HuH-7 (cell line): ENCODE measurements at places on chromosomes 7 and 10.

GRCh38 chr10:62581351-62581750, 207.2 kb downstream of the ZNF365 start:
- DNase-seq, result no peak

DNA sequence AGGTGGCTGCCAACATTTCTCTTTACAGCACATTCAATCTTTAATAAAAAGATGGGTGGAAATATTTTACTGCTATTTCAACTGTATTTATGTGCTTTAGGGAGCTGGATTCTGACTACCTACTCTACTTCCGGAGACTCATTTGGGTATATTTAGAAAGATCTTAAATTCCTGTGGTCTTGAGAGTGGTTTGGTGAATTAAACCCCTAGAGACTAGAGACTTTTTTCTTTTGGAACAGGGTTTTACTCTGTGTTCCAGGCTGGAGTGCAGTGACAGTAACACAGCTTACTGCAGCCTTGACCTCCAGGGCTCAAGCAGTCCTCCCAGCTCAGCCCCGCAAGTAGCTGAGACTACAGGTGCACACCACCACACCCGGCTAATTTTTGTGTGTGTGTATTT, 79.0 kb upstream of the HABP2 start:
- no peak for DNase-seq

GRCh38 chr10:103144041-103144440, 49.0 kb downstream of the NT5C2 start:
- no peak for DNase-seq

DNA sequence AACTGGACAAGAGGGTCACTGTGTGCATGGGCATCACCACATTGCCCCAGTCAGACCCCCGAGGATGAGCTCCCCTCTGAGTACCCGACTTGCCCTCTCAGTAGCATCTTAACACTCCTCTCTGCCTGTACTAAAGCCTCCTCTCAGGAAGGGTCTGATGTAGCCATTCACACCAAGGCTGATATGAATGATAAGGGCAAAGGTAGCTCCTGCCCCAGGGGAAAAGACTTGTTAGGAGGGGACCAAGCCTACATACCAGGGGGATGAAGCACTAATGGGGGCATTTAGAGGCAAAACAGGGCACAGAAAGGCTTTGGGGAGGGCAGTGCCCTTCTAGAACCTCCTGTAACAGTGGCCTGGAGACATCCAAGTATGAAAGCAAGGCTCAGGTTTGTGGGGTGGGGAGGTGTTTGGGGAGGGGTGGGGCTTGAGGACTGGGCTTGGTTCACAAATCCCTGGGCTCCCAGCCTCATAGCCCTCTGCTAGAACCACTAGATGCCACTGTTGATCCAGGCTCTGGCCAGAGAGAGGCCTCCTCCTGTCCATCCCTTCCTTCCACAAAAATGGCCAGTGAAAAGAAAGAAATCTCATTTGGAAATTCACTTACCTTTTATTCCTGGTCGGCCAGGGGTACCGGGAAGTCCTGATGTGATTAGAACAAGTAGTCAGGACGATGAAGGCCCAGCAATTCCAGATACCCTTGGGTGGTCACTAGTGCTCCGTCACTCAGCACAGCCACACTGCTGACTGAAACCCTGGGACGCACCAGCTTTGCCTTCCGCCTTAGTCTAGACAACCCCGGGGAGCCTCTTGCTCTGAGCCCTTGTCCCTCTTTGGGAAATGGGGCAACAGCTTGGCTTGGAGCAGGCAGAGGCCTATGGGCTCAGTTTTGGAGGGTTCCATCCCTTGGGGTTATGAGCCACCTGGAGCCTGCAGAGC, 40.3 kb downstream of the COL17A1 start:
- DNase-seq, result peak; percentile 32

- DNase-seq, result no peak
Observed at GRCh38 chr10:103648636-103649532, 155.4 kb downstream of the NEURL1 start.

- DNase-seq, result no peak
Observed at GRCh38 chr7:99171731-99172130, 27.8 kb upstream of the SMURF1 start.

DNA sequence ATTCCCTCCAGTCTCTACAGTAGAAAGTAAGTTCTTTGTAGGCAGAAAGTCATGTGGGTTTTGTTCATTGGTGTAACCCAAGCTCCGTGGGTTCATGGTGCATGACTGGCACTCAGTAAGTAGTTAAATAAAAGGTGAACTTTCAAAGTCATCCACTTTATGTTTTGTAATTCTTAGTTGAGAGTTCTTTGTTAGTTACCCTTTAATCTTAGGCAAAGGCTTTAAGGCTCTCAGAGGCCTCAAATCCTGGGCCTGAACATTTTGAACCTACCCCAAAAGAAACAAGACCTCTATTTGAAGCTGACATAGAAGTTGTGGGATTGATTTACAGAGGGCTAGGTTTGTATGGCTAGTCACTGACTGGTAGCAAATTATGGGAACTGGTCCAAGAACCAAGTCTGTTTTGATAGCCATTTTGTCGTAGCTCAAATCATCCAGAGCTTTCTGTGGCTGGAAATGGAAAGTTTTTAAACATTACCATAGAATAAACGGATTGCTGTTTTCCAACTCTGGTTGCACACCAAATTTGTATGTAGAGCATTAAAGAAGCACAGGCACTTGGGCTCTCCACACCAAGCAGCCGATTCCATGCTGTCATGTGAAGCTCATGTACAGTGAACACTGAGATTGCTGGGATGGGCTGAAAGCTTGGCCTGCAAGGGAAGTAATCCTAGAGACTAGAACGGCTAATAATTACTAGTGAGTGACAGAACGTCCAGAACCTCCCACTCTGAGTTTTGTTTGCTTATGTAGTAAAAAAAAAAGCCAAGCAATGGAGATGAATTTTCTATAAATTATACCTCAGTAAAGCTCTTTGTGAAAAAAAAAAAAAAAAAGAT, 53.5 kb downstream of the DENND11 start:
- DNase-seq, result no peak

DNA sequence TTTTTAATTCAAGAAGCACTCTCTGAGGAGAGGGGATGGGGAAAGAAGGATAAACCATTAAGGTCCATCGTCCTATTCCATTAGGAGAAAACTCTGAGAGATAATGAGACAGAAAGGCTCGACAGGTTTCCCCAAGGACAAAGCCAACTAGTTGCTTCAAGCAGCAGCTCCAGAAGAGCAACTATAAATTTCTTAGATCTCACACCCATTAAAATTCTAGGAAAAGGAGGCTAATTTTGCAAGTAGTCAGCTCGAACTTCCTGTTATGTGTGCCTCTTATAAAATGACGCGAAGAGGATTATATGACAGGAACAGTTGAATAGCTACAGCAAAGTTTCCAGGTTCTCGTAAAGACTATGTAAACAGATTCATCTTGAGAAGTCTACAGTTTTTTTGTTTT, 52.0 kb upstream of the ST8SIA6 start:
- DNase-seq, result no peak

DNA sequence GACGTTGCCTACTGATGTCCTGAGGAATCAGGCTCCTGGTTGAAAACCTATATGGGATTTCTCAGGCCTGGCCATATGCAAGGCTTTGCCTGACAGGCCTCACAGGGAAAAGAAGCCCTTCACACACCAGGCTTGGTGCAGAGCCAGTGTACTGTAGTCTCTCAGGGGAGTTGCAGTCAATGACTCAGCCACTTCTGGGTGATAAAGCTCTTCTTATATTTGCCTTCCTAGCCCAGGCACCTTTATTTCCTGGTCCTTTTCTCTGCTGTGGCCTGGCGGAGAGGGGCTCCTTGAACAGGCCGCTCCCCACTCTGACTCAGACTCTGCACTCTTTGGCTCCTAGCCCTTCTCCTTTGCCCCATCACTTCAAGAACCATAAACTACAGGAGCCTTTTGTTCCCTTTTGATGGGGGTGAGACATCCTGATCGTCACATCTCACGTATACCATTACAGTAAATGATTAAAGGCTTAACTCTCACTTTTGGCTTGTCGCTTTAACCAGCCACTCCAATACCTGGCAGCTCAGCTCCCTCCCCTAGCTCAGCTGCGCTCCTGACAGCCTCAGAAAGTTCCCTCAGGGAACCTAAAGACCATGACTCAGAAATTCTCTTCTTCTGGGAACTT, 33.5 kb downstream of the DPY19L1 start:
- peak; percentile 12 for DNase-seq

GRCh38 chr7:116582806-116583444, 58.1 kb downstream of the CAV1 start:
- DNase-seq, result no peak

GRCh38 chr7:20831956-20832355, 45.3 kb upstream of the SP8 start:
- DNase-seq, result no peak

GRCh38 chr10:103697787-103698186, 157.6 kb downstream of the SH3PXD2A start:
- DNase-seq, result no peak

GRCh38 chr7:26457696-26458327, 166.2 kb downstream of the SNX10 start:
- no peak for DNase-seq

- peak; percentile 27 for DNase-seq
Observed at GRCh38 chr7:83648464-83649241, at the start of gene SEMA3E. SEMA3E (minus strand) TSS chr7:83649139.

DNA sequence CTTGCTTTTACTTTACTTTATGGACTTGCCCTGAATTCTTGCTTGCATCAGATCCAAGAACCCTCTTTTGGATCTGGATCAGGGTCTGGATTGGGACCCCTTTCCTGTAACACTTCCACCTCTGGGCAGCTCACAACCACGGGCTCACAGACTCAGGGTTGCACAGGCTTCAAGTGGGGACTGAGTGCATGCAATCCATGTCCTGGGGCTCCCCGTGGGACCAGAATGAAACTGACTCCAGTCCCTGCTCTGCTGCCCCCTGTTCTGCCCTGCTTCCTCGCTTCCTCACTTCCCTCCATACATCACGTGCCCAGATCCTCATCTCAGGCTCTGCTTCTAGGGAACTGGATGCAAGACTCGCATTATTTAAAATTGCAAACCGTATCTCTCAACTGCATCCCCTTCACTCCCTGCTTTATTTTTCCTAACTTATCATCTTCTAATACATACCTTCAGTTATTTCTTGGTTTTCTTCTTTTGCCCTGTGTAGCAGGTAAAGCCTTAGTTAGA, 23.3 kb upstream of the INMT start:
- no peak for DNase-seq

- DNase-seq, result no peak
Observed at GRCh38 chr7:30968294-30968693, 4.5 kb downstream of the GHRHR start.

GRCh38 chr7:84722086-84722485, 464.8 kb downstream of the SEMA3D start:
- DNase-seq, result no peak

- DNase-seq, result no peak
Observed at GRCh38 chr10:74923556-74923955, 97.2 kb downstream of the KAT6B start.

DNA sequence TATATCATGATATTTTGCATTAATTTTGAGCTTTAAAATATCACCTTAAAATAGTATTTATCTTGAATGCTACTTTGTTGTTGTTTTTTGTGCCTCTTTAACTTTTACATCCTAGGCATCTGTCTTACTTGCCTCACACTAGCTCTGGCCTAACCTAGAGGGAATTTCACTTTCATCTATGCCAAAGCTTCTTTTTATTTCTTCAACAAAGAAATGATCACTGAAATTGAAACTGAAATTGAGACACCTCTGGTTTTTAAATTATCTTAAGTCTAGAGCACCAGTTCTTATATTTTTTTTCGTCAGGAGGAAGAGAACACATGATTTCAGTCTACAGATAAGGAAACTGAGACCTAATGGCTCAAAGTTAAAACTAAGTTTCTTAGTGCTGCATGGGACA, 3.5 kb upstream of the SCIN start:
- no peak for DNase-seq

- no peak for DNase-seq
Observed at GRCh38 chr10:102384053-102384452, 11.5 kb upstream of the NFKB2 start.

DNA sequence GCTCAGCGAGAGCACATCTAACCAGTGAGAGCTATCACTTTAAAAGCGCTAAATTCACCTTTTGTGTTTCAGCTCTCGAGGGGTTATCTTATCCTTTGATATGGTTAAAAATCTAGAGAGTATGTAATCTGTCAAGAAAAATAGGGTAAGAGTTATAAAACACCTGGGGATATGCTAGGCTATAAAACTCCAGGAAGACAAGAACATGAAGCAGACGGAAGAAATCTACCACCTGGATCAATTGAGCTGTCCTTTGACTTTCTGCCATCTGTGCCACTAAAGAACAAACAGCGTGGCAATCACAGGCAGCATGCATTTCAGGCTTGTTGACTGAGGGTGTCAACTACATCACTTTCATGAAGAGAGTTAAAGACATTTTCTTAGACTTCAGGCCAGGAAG, 83.1 kb downstream of the ZNF248 start:
- no peak for DNase-seq

GRCh38 chr10:20686015-20686635, 211.0 kb downstream of the NEBL start:
- no peak for DNase-seq

GRCh38 chr10:131819241-131820072, 81.4 kb upstream of the PPP2R2D start:
- DNase-seq, result no peak

DNA sequence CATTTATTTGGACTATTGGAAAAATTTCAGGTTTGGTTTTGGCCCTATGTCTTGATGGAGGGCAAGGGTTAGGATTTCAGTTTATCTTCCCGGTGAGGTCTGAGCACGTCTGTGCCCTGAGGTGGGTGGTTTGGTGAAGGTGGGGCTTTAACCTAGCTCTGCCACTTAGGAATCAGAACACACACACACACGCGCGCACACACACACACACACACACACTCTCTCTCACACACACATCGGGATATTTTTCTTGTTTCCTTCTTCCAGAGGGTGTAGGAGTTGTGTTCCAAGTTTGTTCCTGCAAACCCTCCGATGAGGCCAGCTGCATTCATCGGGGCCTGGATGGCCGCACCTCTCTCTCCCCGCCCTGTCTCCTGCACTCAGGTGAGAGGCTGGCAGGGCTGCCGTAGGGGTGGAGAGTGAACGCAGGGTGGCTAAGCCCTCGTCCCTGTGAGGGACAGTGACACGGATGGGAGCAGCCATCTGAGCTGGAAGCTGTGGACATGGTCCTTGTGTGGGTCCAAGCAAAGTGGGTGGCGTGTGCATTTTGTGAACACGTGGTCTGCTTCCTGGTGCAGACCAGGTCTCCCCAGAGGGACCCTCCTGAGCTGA, 34.2 kb downstream of the CHST12 start:
- no peak for DNase-seq

DNA sequence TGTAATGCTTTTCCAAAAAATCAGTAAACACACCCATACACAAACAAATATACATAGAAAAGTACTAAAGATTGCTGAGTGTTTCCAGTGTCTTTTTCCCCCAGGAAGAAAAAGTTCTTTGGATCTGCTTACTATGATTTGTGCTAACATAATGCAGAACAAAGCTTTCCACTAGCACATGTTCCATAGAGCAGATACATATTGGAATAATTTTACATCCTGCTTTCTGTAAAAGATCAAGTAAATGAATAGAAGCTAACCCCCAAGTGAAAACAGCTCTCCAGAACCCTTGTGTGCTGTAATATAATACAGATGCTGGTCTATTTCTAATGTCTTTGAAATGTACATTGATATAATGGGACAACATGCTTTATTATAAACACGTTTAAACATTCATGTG, 125.5 kb downstream of the PON1 start:
- no peak for DNase-seq
